Stimulated activated CD8-positive, alpha-beta memory T cell treated with anti-CD3 and anti-CD28 coated beads, Interleukin-4, amount 100 ng/mL, for 4 hours (primary cell): ENCODE measurements at places on chromosomes 3 and 15.
A peak's percentile ranks its signal among the peaks of the same experiment; 100 is the strongest.

- DNase-seq, result no peak
Observed at GRCh38 chr3:71064956-71065763, 518.4 kb downstream of the FOXP1 start.

DNA sequence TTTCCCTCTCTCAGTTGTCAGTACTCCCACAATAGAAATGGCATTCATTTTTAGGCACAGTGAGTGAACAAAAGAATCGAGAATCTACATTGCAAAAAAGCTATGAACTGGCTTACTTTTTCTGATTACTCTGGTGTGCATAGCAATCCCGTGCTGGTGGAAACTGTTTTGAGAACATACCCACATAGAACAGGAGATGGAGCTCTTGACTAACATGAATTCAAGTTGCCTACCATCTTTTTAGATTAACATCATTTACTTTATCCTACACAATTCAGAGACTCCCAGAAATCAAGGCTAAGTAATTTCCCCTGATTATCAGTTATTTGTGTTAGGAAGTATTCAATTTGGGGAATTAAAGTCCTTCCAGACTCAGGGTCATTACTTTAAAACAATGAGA lies 326.6 kb downstream of the ARPP21 start:
- no peak for DNase-seq

- DNase-seq, result no peak
Observed at GRCh38 chr3:172640751-172641150, 70.1 kb downstream of the NCEH1 start.

DNA sequence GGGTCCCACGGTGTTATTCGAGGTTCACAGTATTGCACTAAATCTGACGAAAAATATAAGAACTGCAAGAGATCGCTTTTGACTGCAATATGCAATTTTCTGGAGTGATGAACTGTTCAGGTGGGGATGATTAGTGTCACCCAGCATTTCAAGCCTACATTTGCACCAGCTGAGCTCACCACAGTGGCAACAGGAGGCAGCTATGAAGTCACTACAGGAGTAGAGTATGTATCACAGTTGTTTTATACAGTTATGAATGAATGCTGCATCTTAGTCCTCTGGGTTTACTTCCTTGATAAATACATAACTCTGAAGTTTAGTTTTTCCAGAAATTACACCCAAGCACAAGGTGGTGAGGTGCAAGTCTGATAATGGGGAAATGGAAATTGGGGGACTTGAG lies 69.6 kb downstream of the CHSY1 start:
- no peak for DNase-seq

DNA sequence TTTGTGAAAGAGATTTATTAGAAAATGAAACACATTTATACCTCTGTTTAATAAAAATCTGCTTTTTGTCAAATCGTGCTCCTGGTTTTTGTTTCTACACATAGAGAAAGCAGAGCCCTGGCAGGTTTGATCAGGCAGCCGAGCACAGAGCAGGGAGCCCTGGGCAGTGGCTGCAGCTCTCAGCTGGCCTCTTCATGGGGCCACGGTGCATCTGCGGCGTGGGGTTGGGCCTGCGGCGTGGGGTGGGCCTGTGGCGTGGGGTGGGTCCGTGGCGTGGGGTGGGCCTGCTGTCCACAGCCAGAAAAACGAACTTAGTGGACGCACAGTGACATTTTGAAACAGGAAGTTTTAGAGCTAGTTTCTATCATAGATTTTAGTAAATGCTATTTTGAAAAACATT lies 10.6 kb downstream of the GOLGA6L2 start:
- no peak for DNase-seq

GRCh38 chr3:129892857-129893580 lies 492 bp downstream of the TMCC1 start:
- peak; percentile 39 for DNase-seq

- DNase-seq, result no peak
Observed at GRCh38 chr3:123298903-123299302, 97.2 kb downstream of the SEC22A start.

- no peak for DNase-seq
Observed at GRCh38 chr3:6644070-6644929, 216.6 kb upstream of the GRM7 start.

GRCh38 chr3:141431411-141432378 lies 55.1 kb upstream of the RASA2 start:
- DNase-seq, result no peak

- no peak for DNase-seq
Observed at GRCh38 chr3:96966181-96966929, 152.0 kb downstream of the EPHA6 start.

- no peak for DNase-seq
Observed at GRCh38 chr3:95434491-95434890, 1371.6 kb downstream of the NSUN3 start.

DNA sequence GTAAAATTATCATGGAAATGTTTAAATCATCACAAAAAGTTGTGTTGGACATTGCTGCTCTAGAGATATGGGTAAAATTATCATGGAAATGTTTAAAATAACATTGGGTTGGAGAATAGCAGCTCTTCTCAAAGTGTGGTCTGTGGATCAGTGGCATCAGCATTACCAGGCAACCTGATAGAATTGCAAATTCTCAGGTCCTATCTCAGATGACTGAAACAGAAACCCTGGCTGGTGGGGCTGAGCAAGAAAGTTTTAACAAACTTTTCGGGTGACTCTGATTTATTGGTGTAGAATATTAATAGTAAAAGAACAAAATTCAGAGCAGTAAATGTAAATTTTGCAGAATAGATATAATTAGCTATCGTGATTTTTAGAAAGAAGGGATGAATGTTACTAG lies 28.9 kb downstream of the NXPE3 start:
- DNase-seq, result no peak

- DNase-seq, result no peak
Observed at GRCh38 chr3:28768439-28768838, 419.8 kb upstream of the AZI2 start.

DNA sequence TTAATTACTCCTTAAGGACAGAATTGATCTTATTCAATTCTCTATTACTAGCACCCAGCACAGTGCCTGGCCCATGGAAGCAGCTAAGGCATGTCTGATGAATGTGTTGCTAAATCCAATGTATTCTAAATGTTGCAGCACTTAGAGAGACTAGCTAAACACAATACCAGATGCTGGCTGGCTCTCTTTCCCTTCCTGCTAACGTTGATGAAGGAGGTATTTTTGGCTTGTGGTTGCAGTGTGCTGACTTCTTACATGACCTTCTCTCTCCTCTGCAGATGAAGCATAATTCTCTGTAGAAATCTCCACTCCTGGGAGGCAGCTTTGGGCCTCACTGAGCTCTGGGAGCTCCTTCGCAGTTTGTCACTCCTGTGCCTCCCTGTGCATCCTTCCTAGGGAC lies 183.6 kb downstream of the PEX5L start:
- no peak for DNase-seq

DNA sequence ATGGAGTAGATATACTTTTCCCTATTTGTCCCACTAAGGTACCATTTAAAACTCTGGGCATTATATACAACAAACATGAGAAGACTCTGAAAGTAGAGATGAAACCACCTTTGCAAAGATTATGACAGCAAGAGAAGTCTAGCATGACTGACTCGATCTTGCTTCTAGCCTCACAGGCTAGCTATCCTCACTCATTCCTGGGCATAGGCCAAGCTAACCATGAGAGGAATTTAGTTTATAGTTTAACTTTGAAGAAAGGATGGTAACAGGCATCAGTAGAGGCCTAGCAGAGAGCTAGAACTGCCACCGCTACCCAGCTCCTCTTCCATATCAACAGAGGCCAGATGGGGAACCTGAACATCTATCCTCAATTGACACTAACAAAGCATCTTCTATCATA lies 63.5 kb upstream of the FSIP1 start:
- DNase-seq, result no peak

DNA sequence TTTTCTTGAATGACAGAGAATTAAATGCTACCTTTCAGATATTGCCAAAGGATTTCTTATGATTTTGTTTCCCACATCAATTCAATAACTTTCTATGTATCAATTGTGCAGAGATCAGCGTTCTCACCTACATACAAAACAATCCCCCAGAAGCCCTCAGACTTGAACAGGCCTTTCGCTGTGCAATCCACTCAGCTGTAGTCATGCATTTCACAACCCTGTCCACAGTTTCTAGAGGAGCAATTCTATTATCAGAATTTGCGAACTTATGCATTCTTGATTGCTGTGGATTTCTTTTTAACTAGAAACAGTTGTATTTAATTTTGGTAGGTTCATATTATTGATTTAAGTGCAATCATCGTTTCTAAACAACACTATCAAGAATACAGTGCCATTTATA lies 13.7 kb upstream of the ALCAM start:
- DNase-seq, result no peak

DNA sequence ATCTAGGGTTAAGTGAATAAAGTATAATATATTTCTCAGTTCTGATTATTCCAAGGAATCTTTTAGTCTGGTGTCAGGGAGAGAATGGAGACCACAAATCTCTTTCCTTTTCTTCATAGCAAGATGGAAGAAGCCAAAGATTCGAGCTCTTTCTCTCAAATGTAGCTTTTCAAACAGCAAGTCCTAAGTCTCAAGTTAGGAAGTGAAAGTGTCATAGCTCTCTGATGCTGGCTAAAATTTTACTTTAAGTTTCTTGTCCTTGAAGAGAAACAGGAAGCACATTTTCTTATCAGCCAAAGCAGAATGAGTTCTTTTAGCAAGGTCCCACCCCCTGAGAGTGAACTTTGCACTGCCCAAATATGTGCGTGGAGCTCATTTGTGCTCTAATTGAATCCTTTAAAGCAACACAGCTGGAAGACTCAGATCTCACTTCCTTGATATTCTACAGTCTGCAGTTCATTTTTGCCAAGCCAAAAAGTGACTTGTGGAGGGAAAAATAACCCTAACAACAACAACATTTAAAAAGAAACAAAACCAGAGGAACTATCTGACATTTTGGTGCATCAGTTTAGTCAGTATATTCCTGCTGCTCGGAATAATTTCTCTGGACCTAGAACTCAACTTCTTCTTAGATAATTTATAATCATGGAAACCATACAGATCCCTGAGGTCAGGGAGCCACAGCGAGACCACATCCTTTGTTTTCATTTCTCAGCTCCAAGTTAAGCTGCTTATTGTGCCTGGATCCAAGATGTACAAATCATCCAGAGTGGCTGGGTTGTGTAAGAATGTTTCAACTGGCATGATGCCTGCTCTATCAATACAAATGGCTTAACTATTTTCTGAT lies 238.7 kb upstream of the P2RY1 start:
- no peak for DNase-seq

- DNase-seq, result no peak
Observed at GRCh38 chr15:40900256-40901052, 6.2 kb downstream of the VPS18 start.

DNA sequence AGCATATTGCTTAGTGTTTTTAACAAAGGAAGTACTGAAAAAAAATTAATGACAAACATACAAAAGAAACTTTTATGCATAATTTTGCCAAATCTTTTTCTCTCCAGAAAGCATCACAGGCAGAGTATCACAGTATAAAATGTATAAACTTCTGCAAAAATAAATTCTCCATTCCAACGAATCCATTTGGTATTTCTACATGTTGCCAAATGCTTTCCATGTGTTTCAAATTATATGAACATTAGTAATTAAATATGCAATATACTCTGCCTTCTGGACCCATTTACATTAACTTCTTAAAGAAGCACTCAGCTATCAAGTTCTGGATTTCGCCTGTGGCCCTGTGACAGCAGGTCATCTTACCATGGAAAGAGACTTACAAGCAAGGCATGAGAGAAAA lies 189.1 kb upstream of the ALCAM start:
- no peak for DNase-seq

DNA sequence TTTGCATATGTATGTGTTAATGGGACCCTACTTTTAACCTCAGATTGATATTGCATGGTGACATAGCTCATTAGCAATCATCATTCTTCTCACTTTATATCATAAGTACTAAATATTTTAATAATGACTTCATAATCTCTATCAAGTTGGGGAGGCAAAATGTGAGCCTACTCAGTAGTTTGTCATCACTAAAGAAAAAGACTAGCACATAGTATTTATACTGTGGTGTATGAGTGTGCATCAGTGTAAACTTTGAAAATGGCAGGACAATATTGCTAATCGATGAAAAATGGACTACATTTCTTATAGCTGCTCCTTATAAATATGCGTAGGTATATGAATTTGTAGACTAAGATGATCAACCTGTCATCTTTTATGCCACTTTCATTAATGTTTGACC lies 624.5 kb upstream of the ROBO2 start:
- DNase-seq, result no peak

- no peak for DNase-seq
Observed at GRCh38 chr15:39593071-39593655, 12.3 kb downstream of the THBS1 start.

DNA sequence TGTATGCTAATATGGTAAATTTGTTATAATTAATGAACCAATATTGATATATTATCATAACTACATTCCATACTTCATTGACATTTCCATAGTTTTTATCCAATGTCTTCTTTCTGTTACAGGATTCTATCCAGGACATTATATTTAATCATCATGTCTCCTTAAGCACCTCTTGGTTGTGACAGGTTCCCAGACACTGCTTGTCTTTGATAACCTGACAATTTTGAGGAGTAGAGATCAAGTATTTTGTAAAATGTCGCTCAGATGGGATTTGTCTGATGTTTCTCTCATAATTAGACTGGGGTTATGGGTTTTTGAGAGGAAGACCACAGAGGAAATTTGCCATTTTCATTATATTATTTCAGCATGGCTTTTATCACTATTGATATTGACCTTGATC lies 317.4 kb downstream of the PLOD2 start:
- no peak for DNase-seq

DNA sequence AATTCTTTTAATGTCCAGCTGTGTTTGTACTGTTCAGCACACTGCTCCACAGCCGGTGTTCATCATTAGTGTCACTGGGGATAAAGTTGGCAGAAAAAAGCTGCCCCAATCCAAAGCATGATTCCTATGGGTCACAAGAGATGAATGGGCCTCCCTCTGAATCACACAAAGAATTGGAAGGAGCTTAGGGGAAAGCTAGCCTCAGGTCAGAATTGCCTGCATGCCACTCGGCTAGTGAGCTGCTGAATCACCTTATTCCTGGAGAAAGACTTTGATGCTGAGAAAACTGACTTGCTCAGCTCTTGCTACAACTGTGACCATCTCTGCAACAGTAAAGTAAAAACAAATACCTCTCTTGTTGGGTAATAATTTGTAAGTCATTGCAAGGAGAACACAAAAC lies 3.5 kb downstream of the CCK start:
- no peak for DNase-seq

- DNase-seq, result no peak
Observed at GRCh38 chr3:15501126-15501525, 20.4 kb downstream of the COLQ start.

GRCh38 chr3:66885326-66886000 lies 112.6 kb upstream of the KBTBD8 start:
- no peak for DNase-seq

- DNase-seq, result no peak
Observed at GRCh38 chr3:127669541-127670228, 3.1 kb upstream of the ABTB1 start.

DNA sequence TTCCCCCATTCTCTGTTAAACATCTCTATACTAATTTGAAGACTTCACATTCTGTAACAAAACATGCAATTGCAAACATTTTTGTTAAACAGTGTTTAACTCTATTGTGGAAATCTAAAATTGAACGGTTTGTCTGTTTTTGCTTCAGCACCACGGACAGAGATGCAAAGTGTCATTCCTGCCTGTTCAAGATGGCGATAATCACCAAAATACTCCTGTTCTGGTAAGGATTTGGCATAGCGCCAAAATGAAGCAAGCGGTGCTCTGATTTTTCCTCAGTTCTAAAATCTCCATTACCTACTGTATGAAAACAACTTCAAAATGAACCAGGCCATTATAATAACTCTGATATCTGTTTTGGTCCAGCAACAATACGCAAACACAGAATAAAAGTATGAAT lies 129.7 kb upstream of the TUSC7 start:
- no peak for DNase-seq

GRCh38 chr15:69910514-69910913 lies 187.2 kb downstream of the TLE3 start:
- DNase-seq, result no peak
